Regular cardiac myocyte (primary cell): ENCODE measurements at places on chromosomes 2 and 18. TPM values are rescaled to one million over a fixed set of nuclear protein-coding genes. Genes with fewer than 3 reads are reported as not detected.

The NR4A2 gene
- total RNA-seq: 0.58 and 0.85 TPM in 2 replicates

The POTEI gene
- under 0.01 TPM in 1 of 2 replicates, not detected in the other for total RNA-seq

The GKN2 gene
- total RNA-seq: not detected in 2 replicates

The SCG2 gene
- total RNA-seq: 1.5 and 70.5 TPM in 2 replicates

The C2orf66 gene
- under 0.01 TPM in 1 of 2 replicates, not detected in the other for total RNA-seq

The DTNA gene
- total RNA-seq: 14.8 and 31.3 TPM in 2 replicates

The EPHA4 gene
- 1.7 and 5.6 TPM in 2 replicates for total RNA-seq

The STARD6 gene
- 0.28 TPM in 1 of 2 replicates, not detected in the other for total RNA-seq

The CASP10 gene
- total RNA-seq: 6.1 and 8.2 TPM in 2 replicates

The ZBTB7C gene
- total RNA-seq: under 0.01 TPM in 1 of 2 replicates, not detected in the other

The GYPC gene
- 43.7 and 63.7 TPM in 2 replicates for total RNA-seq

The ERFE gene
- total RNA-seq: 1.2 and 2.8 TPM in 2 replicates

The ATP6V1C2 gene
- under 0.01 TPM in 1 of 2 replicates, not detected in the other for total RNA-seq

The NIFK gene
- 40.6 and 64.8 TPM in 2 replicates for total RNA-seq

The GULP1 gene
- 38.7 and 38.9 TPM in 2 replicates for total RNA-seq

The TEX44 gene
- not detected in 2 replicates for total RNA-seq

The ASXL2 gene
- total RNA-seq: 3.6 and 4.8 TPM in 2 replicates

The INPP5D gene
- total RNA-seq: under 0.01 and 0.85 TPM in 2 replicates

The LOXL3 gene
- total RNA-seq: 147 and 384 TPM in 2 replicates

The SLC9A4 gene
- total RNA-seq: not detected in 2 replicates

The HOXD13 gene
- not detected in 2 replicates for total RNA-seq

The XIRP2 gene
- total RNA-seq: under 0.01 TPM in 1 of 2 replicates, not detected in the other

The CCDC121 gene
- total RNA-seq: 1.1 and 1.5 TPM in 2 replicates

The FOXD4L1 gene
- total RNA-seq: 0.19 and 0.28 TPM in 2 replicates

The DSC2 gene
- under 0.01 TPM in 2 replicates for total RNA-seq

The AUP1 gene
- total RNA-seq: 104 and 110 TPM in 2 replicates

The GTF3C2 gene
- total RNA-seq: 14.1 and 19.2 TPM in 2 replicates

The FBXO41 gene
- total RNA-seq: 0.38 and 1.1 TPM in 2 replicates

The HOXD3 gene
- 0.28 TPM in 1 of 2 replicates, not detected in the other for total RNA-seq

The VAMP5 gene
- 35.8 and 68.6 TPM in 2 replicates for total RNA-seq

The SLC4A5 gene
- total RNA-seq: under 0.01 TPM in 1 of 2 replicates, not detected in the other

The FBXO36 gene
- 1.5 and 2.3 TPM in 2 replicates for total RNA-seq

The PLA2R1 gene
- total RNA-seq: 4.2 and 17.2 TPM in 2 replicates

The GALNT5 gene
- 87.6 and 183 TPM in 2 replicates for total RNA-seq
